ENCODE measurements at places on chromosomes 5 and 9.

- no peak for DNase-seq
Observed at GRCh38 chr5:92332039-92332438, 948.9 kb upstream of the ARRDC3 start.

DNA sequence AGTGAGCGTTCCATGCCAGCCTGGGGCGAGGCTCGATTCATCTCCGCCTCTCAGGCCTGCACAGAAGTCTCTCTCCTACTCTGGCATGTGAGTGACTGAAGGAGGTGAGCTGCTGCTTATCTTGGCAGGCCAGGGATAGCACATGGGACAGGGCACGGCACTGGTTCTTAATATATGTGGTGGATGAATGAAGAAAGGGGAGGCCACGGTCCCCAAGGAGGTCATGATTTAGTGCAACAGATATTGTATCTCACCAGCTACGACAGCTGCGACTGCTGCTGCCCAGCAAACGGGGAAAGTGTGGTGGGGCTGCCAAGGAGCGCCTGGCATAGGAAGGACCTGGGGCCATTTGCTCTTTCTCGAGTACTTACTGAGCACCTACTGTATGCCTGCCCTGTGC is 19.3 kb upstream of the MAPK9 start:
- no peak for DNase-seq

DNA sequence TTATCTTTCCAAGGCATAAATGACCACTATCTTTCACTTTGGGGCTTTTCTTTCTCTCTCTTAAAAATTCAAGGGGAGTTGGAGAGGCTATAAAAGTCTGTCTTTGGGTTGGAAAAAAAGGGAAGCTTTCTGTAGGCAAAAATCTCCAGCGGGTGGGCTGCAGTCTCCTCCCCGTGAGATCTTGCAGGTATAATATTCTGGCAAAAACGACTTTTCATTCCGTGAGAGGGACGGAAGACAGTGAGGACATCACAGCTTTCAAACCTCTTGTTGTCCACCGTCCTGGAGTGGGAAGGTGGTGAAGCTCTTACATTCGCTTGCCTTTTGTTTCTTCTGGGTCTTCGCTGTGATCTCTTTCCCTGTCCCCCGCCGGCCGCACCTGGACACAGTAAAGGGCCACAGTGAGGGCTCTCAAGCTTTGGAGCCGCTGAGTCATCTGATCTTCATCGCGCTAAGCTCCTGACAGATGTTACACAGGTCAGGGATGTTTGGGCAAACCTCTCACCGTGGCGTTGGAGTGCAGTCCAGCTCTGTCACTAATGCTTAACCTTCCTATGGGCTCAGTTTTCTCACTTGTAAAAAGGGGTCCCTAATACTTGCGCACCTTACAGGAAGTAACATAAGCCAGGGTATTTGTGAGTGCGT is 61.9 kb upstream of the MEGF10 start:
- no peak for DNase-seq

GRCh38 chr9:127974001-127974768 is 6.6 kb downstream of the EEIG1 start:
- DNase-seq = no peak

- no peak for DNase-seq
Observed at GRCh38 chr9:131835151-131835910, 95.5 kb upstream of the RAPGEF1 start.

DNA sequence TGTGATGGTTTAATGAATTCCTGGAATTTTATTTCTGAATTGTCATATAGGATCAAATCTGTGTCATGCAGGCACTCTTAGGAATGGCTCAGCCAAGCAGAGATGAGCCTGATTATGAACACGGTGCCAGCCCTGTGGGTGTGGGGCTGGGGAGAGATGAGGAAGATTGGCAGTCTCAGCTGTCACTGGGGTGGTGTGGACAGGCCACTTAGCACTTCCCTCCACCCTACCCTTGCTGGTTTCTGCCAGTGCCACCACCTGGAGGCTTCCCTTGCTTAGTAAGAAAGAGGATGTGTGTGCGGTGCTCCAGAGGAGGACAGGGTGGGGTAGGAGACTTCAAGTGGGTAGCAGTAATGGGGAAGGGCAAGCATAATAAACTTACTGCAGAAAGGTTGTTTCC is 226.6 kb downstream of the CD180 start:
- DNase-seq = no peak

- no peak for DNase-seq
Observed at GRCh38 chr5:79898611-79899010, 92.5 kb downstream of the MTX3 start.

All from NCI-H748 treated with DMSO at 0.1 percent for 48 hours (cell line).